Muscle of back (tissue), 13 donors: ENCODE measurements at places on chromosomes 12 and 14.

- no peak for DNase-seq
These were observed 8.9 kb downstream of the FAIM2 start for GRCh38 chr12:49894751-49895148.

- DNase-seq, result no peak
These were observed 1.3 kb downstream of the ATP2A2 start for GRCh38 chr12:110282300-110282860.

- no peak for DNase-seq
These were observed 1116.9 kb upstream of the TMEM132C start for GRCh38 chr12:127150028-127150427.

GRCh38 chr14:65414961-65415589 is 2.5 kb downstream of the FUT8 start:
- DNase-seq, result peak; percentile 54

DNA sequence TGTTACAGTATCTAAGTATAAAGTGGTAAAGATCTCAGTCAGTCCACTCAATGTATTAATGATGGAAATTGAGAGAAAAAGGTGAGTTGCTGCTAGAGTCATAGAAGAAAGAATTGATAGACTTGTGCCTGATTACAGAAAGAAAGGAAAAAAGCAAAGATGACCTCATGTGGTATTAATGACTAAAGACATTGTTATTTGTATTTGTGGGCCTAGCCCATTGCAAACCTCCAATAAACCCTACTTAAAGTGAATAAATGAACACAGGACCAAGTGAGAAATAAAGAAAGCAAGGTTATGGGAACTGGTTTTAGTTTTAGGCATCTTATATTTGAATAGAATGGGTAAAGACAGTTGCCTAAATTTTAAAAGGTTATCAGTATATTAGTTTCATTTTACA is 105.5 kb downstream of the SYT1 start:
- no peak for DNase-seq

- no peak for DNase-seq
These were observed 5.2 kb upstream of the HSP90B1 start for GRCh38 chr12:103924761-103925641.

DNA sequence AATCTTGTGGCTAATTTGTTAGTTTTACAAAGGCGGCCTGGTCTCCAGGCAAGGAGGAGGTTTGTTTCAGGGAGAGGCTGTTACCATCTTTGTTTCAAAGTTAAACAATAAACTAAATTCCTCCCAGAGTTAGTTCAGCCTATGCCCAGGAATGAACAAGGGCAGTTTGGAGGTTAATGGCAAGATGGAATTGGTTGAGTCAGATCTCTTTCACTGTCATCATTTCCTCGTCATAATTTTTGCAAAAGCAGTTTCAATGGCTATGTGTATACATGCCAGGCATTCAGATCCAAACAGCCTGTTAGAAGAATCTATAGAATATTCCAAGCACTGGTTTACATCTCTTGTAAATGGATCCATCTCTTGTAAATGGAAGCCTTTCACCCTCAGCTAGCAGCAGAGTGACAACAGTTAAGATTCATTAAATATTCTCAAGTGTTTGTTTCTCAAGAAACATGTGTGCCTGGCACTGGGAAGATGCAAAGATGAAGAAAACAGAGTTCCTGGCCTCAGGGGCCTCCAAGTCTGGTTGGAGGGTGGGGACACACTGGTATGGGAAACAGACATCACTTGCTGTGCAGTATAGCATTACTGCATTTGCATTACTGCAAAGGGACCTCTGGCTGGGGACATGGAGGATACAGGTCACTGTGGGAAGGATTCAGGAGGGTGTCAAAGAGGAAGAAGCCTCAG is 65.8 kb downstream of the RIN3 start:
- DNase-seq, result no peak

DNA sequence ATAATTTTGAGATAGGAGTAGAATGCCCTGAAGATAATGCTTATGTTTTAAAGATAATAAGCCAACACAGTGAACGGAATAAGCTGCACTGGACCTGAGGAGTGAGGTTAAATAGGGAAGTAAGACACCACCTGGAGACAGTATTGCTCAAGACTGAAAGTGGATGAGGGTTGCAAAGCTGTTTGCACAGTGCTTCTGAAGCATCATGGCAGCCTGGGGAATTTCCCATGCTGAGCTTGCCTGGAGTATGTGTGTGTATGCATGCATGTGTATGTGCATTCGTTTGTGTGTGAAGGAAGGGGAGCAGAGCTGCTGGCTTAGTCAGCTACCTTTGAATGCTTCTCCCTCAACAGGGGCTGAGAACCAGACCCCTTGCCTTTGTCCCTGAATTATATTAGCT is 35.8 kb downstream of the BHLHE41 start:
- DNase-seq, result no peak

GRCh38 chr14:105207460-105207901 is 26.4 kb upstream of the NUDT14 start:
- no peak for DNase-seq

DNA sequence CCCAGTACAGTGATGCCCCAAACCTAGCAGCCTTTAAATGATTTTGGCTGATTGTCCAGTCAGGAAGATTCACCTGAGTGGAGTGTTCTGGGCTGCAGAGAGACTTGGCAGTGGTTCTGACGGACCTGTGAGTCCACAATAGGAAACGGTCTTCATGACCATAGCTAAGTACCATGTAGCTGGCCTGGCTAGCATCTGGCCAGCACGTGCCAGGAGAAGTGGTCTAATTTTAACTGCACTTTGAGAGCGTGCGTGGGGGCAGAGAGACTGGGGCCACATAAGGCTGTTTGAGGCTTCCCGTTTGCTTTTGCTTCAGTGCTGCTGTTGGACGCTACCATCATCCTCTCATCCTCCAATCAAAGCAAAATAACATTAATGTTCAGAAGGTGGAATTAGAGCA is 54.7 kb downstream of the PPM1A start:
- DNase-seq, result no peak

DNA sequence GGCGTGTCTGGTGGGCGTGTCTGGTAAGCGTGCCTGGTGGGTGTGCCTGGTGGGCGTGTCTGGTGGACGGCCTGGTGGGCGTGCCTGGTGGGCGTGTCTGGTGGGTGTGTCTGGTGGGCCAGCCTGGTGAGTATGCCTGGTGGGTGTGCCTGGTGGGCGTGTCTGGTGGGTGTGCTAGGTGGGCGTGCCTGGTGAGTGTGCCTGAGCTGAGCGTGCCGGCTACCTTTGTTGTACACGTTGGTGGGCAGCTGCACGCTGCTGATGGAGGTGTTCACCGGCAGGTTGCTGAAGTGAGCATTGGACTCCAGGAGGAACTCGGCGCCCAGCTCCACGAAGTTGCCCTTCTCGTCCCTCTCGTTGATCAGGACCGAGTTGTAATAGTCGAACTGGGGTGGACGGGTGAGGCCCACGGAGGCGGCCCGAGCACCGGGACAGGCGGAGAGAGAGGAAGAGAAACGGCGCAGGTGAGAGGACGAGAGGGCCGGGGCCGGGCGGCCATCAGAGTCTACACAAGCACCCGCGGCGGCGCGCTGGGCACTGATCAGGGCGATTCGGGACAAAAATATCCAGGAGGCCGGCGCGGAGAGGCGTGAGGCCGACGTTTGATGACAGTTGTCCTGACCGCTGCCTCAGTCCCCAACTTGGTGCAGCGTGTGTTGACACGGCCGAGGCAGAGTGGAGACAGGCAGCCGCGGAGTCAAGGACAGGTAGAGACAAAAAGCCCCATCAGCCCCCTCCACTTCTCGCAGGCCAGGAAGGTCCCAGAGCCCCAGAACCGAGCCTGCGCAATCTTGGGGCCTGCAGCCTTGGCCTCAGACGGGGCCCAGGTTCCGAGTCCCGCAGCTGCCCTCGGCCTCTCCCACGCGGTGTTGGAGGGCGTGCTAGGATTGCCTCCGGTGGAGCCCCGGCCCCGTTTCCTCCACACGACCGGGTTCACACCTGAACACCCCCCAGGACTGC is 10.5 kb downstream of the CACNA2D4 start:
- DNase-seq, result no peak

DNA sequence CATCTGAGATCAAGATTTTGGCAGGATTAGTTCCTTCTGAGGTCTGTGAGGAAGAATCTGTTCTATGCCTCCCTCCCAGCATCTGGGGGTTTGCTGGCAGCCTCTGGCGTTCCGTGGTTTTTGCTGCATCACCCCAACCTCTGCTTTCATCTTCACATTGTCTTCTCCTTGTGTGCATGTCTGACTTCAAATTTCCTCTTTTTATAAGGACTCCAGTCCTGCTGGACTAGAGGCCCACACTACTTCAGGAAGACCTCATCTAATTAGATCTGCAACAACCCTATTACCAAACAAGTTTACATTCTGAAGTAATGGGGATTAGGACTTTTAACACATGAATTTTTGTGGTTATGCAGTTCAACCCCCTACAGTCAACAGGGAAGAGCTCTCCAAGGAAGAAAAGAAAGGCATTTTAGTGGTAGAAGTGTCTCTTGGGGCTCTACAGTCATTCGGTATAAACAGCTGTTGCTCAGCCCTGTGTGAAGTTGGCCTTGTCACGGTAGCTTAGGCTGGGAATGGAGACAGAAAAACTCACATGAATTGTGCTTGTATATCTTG is 89.7 kb downstream of the CAND1 start:
- DNase-seq, result peak; percentile 72

DNA sequence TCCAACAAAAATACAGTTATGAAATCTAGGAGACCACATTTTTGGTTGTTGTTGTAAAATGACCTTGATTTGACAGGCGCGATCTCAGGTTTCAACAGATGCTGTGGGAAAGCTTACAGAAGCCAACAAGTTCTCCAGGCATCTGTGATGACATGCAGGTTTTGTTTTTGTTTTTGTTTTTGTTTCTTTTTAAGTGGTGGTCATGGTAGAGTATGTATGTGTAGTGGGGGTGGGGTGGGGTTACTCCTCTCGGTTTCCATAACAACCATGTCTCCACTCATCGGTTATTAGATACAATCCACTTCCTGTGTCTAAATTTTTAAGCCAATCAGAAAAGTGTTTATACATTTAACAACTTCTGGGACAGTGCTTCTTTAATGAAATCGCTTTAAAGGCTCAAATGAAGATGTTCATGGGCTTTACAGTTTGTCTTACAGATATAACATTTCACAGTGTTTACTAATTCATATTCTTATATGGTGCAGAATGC is 199.9 kb upstream of the FOXN3 start:
- peak; percentile 54 for DNase-seq

- DNase-seq, result no peak
These were observed 33.2 kb upstream of the FAM222A start for GRCh38 chr12:109680264-109681005.

- no peak for DNase-seq
These were observed 238.0 kb upstream of the ATP2B1 start for GRCh38 chr12:89946518-89947135.

DNA sequence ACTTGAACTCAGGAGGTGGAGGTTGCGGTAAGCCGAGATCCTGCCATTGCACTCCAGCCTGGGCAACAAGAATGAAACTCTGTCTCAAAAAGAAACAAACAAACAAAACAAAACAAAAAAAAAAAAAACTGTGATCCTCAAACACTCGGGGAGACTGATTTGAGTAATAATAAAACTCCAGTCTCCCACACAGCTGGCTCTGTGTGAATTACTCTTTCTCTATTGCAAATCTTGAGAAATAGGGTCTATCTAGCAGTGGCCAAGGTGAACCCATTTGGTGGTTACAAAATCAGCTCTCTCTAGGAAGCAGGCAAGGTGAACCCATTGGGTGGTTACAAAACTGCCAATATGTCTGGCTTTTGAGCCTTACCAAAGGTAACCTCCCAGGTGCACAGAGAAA is 6.0 kb upstream of the ACOT6 start:
- DNase-seq, result no peak

DNA sequence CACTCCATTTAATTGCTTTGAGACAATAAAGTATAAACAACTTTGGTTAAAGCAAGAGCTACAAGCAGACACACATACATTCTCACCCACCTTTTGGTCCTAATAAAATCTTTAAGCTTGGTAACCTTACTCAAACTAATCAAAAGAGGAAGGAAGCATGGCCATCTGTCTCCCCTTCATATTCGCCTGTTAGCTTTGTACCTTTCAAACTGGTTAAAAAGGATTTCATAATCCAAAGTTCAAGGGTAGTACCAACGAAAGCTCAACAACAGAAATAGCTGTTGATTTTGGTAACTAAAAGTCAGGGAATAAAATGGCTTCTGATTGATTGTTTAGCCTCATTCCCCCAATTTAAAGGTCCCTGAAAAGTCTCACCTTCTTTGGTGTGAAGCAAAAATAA is 456.9 kb downstream of the BCAT1 start:
- no peak for DNase-seq

GRCh38 chr12:89393551-89394121 is 41.3 kb upstream of the DUSP6 start:
- no peak for DNase-seq

DNA sequence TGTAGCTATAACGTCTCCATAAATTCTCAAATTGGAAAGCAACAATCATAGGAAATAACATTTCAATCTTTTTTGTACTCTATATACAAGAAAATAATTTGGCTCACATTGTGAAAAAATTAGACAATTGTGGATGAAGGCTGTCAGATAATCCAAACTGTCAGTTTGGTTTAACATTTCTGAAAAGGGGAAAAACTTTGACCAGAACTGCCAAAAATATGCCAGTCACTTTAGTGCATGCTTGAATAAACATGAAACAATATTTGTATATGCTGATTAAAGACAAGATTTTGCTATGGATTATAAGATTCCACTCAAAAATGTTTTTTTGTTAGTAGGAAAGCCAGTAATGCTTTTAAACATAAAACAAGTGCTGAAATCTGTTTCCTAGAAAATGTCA is 38.9 kb downstream of the CCDC59 start:
- no peak for DNase-seq

GRCh38 chr12:131171029-131171428 is 217.3 kb downstream of the ADGRD1 start:
- no peak for DNase-seq

GRCh38 chr12:46650688-46651087 is 175.1 kb downstream of the SLC38A4 start:
- DNase-seq, result no peak

DNA sequence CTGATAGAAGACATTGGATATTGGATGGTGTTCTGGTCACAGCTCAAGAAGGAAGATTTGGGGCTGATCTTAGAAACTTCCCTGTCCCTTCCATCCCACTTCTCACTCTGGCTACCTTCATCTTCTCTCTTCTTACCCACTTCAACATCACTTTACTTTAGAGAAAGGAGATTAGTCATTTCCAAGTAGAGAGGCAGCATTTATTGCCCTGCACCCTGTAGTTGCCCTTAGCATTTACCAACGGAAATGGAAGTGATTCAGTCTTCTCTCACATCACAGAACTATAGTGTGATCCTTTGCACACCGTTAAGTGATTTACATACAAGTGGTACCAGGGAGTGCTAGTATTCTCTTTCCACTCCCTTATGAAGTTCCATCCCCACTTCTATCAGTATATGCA is 52.4 kb downstream of the PHLDA1 start:
- no peak for DNase-seq

DNA sequence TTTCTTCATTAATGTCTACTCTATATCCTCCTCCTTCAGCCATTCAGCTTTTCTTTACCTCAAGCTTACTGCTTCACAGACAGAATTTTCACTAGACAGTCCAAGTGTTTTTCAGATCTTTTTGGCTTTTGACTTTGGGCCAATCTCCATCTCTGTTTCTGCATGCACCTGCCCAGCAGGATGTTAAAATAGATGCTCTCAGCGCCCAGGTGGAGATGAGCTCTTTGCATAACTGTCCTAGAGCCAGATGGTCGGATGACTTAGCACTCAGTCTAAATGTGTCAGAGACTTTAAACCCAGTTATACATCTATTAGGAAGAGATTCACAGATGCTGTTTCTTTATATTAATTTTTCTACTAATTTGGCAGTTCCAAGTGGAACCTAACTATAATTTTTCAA is 80.3 kb upstream of the SSTR1 start:
- no peak for DNase-seq

- no peak for DNase-seq
These were observed 352.4 kb downstream of the GALC start for GRCh38 chr14:87640553-87640952.
